ENCODE measurements at places on chromosomes 1 and 21.
A peak's percentile ranks its signal among the peaks of the same experiment; 100 is the strongest.

DNA sequence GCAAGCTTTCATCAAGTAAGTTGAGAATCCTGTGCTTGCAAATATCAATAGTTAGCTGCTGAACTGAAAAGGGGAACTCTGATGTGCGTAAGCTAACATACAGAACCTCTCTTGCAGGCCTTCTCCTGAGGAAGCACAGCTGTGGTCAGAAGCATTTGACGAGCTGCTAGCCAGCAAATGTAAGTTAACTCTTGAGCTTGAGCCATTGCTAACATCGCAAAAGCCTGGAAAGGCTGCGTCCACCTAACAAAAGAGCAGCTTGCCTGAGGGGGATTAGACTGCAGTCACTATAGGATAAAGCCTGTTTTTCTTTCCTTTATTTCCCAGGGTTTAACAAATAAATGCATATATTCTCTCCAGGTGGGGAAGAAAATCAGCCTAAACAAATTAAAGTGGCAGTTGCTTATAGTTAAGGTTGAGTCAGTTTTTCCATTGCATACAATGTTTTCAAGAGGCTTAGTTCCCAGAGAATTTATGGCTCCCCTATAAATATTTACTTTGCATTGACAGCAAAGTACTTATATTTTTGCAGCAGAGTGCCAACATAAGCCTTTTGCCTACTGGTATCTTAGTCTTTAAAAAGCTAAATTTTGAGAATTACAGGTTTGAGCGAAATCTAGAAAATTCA is 1.5 kb downstream of the RGS2 start:
- DNase-seq = peak; percentile 43

DNA sequence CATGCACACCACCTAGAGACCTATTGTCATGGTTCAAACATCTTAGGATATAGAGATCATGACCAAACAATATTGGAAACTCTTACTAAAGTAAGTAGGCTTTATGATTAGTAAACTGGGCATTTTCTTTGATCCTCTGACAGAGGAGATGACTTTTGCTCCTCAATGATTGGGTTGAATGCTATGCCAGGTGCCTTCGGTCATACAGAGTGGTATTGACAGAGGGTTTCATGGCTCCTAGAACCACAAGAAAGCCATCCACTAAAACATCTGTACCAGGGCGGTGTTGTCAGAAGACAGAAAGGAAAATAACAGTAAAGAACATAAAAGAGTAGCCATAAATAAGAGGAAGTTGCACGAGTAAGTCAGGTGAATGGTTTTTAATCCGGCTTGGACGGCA is 20.8 kb upstream of the SAMSN1 start:
- no peak for DNase-seq

DNA sequence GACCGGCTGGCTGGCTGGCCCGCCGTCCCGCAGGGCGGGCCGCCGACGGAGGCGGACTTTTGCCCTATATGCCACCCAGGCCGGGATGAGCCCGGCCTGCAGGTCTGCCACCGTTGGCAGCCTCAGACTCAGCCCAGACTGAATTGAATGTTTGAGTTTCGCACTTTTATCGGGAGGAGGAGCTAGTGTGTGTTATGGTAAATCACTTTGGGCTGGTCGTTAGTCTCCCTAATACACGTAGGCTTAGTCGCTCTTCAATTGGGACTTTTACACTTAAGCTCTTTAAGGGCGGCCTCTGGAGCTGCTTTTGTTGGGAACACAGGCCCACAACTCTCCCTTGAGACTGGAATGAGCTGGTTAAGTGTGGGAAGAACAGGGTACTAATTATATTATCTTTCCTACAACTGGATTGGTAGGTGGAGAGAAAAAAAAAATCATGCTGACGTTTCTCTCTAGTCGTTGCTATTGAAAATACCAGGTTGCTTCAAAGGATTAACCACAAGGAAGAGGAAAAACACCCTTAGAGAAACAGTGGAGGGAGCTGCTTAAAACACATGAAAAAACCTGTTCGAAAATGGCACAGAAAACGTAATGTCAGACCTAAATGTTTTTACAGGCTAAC is 1.4 kb upstream of the IRF2BP2 start:
- DNase-seq = no peak

DNA sequence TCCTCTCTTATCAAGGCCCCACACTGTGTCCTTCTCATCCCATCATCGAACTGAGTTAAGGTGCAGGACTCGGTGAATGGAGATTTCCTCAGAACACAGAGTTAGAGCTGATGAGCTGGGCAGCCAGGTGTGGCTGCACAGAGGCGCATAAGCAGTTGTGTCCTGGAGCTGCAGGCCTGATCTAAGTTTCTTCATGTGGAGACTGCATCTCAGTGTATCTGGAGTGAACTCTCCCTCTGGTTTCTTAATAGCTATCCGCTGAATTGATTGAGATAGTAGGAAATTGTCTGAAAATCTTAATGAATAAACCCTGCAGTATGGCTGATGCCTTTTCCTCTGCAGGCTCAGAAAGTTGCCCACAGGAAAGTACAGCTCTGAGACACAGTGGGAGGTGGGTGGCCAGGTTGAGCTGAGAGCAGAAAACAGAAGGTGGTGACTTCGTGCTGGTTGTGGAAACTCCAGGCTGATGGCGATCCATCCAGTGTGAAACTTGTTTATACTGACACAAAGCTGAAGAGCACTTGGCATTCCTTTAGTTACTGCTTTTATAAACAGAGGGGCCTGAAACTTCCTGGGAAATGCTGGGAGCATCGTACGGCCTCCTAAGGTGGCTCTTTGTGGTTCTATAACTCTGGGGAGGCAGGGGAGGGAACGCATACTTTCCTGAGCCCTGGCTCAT is 67.4 kb upstream of the F3 start:
- DNase-seq = no peak

- DNase-seq = no peak
Observed at GRCh38 chr1:47374501-47374900, 40.9 kb downstream of the CMPK1 start.

DNA sequence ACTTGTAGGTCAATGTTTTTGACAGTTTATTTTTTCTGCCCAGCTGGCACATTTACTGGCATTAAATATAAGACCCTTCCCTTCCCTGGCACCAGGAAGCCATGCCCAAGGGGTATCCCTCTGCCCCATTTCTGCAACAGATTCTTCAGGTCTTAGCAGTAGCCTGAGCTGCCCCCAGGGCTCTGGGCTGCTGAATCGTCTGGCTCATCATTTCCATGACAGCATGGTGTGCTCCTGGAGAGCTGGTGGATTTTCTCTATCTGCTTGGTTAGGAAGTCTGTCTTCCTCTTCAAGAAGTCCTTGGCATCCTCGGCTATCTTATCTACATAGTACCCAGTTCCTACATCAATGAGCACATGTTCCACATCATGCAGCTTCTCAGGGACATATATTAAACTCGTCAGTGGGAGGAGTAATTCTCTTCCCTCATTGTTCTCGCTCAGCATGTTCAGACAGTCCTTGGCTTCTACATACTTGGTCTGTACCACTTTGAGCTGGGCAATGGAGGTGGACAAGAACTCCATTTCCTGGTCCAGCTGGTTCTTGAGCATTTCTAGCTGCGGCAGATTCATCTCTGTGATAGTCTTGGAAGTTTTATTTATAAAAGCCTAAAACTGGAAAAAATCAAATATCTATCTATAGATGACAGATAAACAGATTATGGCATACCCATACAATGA is 23.5 kb downstream of the MIA3 start:
- no peak for DNase-seq

DNA sequence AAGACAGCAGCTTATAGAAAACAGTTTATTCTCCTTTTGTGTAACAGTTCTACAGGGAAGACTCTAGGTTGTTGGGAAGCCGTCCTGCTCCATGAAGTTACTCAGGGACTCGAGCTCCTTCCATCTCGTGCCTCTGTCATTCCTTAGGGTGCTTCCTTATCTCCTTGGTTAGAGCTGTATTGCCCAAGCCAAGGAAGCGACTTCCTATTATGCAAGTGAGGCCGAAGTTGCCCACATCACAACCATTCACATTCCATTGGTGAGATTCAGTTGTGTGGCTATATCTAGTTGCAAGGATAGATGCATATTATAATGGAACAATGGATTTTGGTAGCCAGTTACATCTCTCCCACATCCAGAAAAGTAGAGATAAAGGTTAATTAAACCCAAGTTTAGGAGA is 9.0 kb downstream of the GSTM5 start:
- DNase-seq = no peak

GRCh38 chr1:30906631-30907441 is 1.7 kb downstream of the SDC3 start:
- peak; percentile 20 for DNase-seq

DNA sequence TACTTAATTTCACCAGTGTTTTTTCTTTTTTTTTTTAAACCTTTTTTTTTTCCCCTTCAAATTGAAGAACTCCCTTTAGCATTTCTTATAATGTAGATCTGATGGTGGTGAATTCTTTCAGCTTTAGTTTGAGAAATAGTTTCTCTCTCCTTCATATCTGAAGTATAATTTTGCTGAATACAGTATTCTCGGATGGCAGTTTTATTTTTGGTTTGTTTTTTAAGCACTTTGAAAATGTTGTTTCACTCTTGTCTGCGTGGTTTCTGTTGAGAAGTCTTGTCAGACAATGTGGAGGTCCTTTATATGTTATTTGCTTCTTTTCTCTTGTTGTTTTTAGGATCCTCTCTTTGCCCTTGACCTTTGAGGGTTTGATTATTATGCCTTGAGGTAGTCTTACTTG is 135.1 kb downstream of the RPS6KC1 start:
- DNase-seq = no peak

GRCh38 chr21:33021667-33022066 is 4.1 kb upstream of the OLIG2 start:
- DNase-seq = no peak

All from adrenal gland (tissue), 19 donors.